Fibroblast of skin of left biceps (primary cell): ENCODE measurements at places on chromosomes 16 and 17.

GRCh38 chr17:33421933-33422332 is 128.8 kb upstream of the ASIC2 start:
- no peak for DNase-seq

GRCh38 chr16:46712911-46713310 is 23.5 kb downstream of the ORC6 start:
- no peak for DNase-seq

- no peak for DNase-seq
Measured at GRCh38 chr17:43814026-43814425, 18.9 kb downstream of the MPP3 start.

GRCh38 chr16:65757064-65757463 is 609.4 kb upstream of the CDH5 start:
- no peak for DNase-seq

GRCh38 chr17:82687375-82687861 is 11.1 kb downstream of the RAB40B start:
- DNase-seq: no peak

DNA sequence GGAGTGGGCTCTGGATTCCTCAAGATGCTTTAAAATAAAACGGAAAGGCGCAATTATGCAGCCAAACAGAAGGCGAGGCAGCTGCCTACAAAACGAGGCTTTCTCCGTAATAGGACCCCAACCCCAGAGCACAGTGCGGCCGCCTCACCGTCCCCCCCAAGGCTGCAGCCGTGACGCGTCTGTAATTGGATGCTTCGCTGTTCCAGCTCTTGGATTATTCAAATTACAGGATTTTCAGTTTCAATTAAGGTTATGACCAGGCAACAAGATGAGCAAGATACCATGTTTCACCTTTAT is 37.3 kb upstream of the ABR start:
- DNase-seq: no peak

GRCh38 chr16:50688083-50688482 is 5.3 kb upstream of the NOD2 start:
- no peak for DNase-seq

DNA sequence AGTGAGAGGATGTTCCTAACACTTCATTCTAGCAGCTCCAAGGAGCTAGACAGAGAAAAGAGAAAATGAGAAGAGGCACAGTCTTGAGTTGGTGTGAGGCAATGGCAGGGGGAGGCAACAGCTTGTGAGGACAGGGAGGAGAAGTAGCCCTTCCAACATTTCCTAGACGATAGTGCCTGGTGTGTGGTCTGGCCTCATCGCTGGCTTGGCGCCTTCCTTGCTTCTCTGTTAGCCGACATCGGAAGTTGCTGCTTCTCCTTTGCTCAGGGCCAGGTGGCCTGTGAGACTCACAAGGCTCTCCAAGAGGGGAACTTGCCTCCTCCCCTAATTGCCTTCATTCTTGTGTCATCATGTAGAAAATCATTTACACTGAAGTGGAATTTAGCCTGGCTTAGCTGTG is 208.7 kb downstream of the MAP2K4 start:
- DNase-seq: no peak

DNA sequence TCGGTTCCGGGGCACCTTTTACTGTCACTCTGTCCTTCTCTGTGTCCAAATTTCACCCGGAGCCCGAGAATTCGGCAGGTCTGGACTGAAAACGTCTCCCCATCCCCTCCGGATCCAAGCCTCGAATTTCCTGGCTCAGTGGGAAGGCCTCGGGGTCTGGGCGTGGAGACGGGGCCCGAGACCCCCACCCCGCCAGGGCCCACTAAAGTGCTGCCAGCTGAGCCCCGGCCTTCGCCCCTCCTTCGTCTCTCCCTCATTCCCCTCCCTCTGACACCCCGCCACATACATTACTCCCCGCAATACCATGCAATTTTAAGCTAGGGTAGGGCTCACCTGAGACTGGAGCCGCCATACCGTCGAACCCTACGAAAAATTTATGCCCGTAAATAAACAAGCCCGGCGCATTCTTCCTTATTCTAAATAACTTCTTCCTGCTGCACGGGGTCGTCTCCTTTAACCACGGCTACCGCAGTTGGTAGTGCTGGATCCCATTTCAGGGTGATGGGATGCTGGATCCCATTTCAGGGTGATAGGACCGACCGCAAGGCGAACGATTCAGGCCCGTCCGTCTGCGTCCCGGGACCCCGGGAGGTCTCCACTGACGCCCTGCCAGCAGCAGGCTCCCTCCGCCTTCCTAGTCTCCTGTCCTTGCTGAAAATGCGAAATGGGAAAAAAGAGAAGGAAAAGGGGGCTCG is 4.4 kb upstream of the OR1F1 start:
- DNase-seq: no peak

GRCh38 chr17:77182205-77183172 is 41.7 kb downstream of the SEC14L1 start:
- DNase-seq: no peak

DNA sequence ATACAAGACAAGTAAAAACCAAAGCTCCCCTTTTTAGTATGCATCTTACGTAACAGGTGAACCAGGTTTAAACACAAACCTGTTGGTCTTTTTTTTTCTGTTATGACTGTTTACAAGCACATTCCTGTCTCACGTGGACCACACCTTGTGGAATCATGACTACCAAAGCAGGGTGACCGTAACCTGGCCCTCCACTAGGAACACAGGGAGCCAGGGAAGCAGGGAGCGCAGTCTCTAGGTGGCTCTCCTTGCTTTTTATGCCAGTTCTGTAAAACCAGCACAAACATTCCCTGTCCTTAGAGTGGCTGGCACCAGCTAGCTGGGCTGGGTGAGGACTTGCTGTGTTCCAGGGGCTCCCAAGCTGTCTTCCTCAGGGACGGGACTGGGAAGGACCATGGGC is 44.1 kb downstream of the DDX19A start:
- DNase-seq: no peak

DNA sequence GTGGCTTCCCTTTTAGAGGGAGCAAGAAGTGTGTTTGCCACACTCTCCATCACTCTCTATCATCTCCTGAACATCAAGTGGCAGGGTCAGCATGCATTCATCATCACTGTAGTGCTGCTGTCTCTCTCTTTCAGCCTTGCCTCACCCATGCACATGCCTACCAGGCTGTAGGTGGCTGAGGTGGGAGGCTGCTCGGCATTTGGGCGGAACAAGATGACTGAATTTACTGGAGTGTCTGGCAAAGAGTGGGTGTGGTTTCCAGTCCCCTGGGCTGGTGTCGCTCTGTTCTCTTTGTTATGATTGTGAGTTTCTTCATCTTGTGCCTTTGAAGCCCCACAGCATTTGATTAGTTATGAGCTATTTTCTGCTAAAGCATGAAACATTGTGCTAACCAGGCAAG is 541.9 kb upstream of the EEF2KMT start:
- DNase-seq: no peak

DNA sequence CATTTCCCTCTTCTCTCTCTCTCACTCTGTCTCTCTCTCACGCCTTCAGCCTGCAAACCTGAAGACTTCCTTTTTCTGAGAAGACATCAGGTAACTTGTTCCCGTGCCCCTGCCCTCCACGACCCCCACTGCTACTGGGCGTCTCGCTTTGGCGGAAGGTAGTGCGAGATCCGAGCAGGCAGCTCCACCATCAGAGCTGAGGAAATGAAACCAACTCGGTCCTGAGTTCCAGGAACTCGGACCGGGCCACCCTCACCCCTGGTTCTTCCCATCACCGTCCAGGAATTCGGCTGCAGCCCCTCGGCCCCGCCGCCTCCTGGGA is 585 bp downstream of the MLKL start:
- DNase-seq: no peak

DNA sequence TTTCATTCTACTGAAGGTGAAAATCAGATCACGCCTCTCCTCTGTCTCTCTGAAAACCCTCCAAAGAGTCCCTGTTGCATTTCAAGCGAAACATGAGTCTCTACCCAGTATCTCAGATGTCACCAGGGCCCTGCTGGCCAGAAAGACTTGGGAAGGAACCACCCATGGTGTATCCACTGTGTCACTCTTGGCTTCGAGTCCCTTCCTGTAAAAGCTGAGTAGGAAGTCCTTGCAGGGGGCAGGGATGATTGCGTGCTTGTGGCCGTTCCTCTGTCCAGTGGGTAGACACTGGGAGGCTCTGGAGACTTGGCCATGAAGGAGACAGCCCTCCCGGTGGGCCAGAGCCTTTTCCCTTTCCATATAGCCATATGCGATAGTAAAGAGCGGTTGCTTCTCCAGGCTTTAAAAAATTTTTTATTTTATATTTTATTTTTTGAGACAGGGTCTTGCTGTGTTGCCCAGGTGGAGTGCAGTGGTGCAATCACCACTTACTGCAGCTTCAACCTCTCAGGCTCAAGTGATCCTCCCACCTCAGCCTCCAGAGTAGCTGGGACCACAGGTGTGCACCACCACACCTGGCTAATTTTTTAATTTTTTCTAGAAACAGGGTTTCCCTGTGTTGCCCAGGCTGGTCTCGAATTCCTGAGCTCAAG is 19.0 kb upstream of the RMI2 start:
- DNase-seq: no peak

DNA sequence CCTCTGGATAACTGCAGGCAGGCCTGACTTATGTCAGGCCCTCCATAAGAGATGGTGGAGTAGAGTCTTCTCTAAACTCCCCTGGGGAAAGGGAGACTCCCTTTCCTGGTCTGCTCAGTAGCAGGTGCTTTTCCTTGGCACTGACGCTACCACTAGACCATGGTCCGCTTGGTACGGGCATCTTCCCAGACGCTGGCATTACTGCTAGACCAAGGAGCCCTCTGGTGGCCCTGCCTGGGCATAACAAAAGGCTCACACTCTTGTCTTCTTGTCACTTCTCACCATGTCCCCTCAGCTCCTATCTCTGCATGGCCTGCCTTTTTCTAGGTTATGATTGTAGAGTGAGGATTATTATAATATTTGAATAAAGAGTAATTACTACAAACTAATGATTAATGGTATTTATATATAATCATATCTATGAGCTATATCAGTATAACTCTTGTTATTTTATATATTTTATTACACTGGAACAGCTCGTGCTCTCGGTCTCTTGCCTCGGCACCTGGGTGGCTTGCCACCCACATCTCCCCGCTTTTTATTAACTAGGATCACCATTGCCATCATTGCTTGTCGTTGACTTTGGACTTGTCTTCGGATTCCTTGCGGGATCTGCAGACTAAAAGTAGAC is 59.8 kb upstream of the ARL4D start:
- DNase-seq: no peak

DNA sequence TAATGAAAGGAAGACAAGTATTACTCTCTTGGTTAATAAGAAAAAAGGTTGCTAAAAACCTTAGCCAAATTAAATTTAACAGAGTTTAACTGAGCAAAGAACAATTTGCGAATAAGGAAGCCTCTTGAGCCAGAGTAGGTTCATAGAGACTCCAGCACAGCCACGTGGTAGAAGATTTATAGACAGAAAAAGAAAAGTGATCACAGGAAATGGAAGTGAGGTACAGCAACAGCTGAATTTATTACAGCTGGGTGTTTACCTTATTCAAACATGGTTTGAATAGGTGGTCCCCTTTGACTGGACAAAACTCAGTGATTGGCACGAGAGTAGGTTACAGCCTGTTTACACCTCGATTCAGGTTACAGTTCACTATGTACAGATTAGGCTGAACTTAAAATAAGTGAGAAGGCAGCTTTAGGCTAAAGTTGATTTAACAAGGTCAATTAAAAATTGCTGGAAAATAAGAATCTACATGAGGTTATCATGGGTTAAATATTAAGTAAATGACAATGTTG is 3.3 kb upstream of the CCL15 start:
- DNase-seq: no peak
